GM19239 (cell line): ENCODE measurements at places on chromosomes 6 and 20.

- no peak for DNase-seq
Measured at GRCh38 chr6:88492241-88492640, 326.1 kb upstream of the CNR1 start.

DNA sequence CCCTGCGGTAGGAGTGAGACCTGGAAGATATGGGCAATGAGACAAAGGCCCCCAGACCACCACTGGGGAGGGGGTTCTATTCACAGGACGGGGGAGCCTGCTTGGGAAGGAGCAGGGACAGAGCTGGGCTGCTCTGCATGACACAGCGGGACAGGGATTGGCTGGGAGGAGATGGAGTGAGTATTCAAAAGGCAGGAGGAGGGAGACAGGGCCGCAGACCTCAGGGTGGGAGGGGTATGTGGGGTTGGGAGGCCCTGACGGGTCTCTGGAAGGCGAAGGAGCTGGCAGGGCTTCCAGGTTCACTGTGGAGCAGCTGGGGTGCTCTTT lies 60.8 kb upstream of the RPS6KA2 start:
- DNase-seq: no peak

GRCh38 chr6:160379466-160379865 lies 31.3 kb downstream of the SLC22A3 start:
- DNase-seq: no peak

DNA sequence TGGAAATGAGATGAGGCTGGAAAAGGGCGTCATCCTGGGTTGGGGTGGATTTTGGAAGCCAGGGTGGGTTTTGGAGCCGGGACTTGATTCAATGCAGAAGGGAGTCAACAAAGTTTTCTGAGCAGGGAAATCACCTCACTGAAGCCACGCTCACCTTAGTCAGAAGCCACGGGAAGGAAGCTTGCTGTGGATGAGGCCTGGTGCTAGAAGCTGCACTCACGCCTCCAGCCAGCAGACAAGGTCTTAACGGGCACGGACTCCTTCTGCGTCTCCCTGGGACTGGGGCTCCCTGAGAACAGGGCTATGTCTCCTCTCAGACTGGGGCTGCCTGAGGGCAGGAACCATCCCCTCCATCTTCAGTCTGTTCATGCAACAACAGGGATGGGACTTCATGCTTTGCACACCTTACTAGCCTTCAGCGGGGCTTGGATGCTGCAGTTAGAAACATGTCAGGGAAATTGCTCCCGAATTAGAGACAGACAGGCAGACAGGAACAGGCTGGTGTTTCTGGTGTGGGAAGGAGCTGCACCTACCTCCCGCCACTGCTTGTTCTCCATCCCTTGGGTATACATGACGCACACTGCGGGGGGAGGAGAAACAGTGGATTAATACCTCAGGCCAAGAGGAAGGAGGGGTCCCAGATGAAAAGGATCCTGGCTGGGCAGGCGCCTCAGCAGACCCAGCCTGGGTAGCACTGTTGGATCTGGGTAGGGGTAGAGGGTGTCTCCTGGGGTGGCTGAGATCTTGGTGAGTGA lies 17.5 kb downstream of the CPNE5 start:
- no peak for DNase-seq

- DNase-seq: no peak
Measured at GRCh38 chr6:13044896-13045295, 283.4 kb downstream of the TBC1D7 start.

DNA sequence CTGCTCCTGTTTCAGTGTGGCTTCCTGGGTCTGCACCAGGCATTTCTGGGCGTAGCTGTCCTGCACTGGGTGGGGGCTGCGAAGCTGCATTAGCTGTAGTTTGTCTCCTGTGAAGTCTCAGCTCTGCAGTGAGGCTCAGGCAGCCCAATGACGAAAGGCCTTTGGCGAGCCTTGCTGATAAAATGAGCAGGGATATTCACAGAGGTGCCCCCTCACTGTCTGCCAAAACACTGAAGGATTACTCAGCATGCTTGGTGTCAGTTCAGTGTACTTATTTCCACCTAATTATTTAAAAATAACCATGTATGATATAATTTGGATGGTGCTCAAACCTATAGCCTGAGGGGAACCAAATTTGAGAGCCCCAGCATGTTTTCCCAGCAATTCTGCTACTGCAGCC lies 73.5 kb downstream of the ECT2L start:
- no peak for DNase-seq

DNA sequence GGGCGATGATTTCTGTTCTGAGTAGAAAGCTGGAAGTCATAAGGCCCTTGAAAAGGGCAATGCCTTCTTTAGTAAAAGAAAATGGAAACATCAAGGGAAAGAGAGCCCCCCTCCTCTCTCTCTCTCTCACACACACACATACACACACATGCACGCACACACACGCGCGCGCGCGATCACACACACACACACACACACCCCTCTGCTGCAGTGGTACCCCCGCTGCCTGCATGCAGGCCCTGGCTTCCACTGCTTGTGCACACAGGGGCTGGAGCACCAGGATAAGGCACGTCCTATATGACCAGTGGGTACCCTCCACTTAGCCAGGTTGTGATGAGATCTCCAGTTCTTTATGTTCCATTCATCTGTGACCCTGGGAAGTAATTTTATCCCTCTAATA lies 300.9 kb downstream of the SLC35F1 start:
- DNase-seq: no peak

DNA sequence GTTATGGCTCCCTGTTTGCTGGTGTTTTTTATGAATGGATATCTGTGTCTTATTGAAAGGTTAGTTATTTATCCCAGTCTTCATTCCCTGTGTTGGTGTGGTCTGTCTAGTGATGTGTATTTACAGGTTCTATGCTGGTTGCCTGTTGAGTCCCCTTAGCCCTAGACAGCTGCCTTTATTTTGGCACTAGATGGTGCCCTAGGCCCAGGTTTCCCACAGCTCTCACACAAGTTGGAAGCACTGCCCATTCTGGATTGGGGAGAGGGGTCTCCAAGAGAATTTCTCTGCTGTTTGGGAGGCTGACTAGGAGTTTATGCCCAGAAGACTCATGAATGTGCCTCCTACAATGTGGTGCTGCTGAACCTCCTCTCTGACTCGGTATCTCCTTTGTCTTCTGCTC lies 12.4 kb downstream of the GRM1 start:
- DNase-seq: no peak

- DNase-seq: peak; percentile 57
Measured at GRCh38 chr20:51500311-51500710, 42.2 kb downstream of the NFATC2 start.

GRCh38 chr20:53409447-53409717 lies 184.3 kb downstream of the ZNF217 start:
- no peak for DNase-seq

DNA sequence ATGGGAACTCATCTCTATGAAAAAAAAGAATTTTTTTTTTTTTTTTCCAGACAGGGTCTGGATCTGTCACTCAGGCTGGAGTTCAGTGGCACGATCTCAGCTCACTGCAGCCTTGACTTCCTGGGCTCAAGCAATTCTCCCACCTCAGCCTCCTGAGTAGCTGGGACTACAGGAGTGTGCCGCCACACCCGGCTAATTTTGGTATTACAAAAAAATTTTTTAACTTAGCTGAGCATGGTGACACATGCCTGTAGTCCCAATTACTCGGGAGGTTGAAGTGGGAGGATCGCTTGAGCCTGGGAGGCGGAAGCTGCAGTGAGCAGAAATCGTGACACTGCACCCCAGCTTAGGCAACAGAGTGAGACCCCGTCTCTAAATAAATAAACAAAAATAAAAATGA lies 7.5 kb downstream of the DEF6 start:
- DNase-seq: no peak

GRCh38 chr6:47536816-47537401 lies 59.3 kb downstream of the CD2AP start:
- no peak for DNase-seq

DNA sequence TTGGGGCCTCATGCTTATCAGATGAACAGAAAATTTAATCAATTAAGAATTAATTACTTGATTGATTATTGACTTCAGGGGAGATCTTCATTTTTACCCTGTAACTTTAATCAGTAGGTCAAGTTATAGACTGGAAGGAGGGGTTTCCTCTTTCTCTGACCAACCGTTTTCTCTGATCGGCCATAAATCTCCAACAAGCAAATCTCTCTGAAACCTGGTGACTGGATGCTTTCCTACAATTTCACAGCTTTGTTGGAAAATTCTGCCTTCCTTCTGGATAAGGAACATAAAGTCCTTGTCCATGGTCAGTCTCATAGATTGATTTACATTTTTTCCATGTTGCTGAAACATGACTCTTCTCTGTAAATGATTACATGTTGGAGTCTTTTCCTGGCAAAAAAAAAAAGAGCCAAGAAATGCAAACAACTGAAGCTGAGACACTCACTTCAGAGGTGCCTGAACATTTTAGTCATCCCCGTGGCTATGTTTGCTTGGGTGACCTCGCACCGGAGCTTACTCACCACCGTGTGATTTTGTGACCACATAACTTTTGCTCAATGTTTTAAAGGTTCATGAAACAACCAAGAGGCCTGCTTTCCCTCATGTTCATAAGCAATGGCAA lies 31.0 kb downstream of the IRF4 start:
- DNase-seq: peak; percentile 91

GRCh38 chr6:142878407-142878806 lies 66.6 kb downstream of the HIVEP2 start:
- DNase-seq: no peak

- DNase-seq: no peak
Measured at GRCh38 chr6:79608334-79609224, 22.6 kb upstream of the SH3BGRL2 start.
